ENCODE measurements at places on chromosomes 1 and 21.

- DNase-seq, result no peak
Measured at GRCh38 chr1:156510709-156511108, 10.1 kb upstream of the MEF2D start.

DNA sequence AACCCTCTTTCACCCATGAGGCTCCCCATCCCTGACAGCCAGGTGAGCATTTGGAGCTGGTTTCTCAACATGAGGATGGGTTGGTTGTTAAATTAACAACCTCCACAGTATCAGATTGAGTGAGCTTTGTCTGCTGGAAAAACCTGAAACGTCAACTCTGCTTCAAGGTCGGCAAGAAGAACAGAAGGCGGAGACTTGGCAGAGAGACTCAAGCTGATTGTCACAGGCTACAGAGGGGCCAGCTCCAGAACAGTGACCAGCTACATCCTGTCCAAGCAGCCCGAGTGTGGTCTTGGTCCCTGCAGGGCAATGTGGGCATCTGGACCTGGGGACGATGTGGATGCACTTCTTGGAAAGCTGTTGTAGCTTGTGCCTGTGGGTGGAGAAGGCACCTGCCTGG, 36.6 kb upstream of the TMEM51 start:
- DNase-seq, result no peak

- no peak for DNase-seq
Measured at GRCh38 chr1:215002471-215002870, 80.1 kb upstream of the KCNK2 start.

GRCh38 chr21:15379776-15380175, 315.0 kb upstream of the NRIP1 start:
- DNase-seq, result no peak

DNA sequence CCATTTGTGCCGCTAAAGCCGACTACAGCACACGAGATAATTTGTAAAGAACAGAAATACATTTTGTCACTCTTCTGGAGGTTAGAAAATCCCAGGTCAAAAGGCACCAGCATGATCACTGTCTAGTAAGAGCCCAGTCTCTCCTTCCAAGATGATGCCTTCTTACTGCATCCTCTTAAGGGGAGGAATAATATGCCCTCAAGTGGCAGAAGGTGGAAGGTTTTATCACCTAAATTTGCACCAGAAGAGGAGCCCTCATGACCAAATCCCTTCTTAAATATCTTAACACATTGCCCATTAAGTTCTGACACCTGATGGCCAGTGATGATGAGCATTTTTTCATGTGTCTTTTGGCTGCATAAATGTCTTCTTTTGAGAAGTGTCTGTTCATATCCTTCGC, 326.7 kb upstream of the RGS18 start:
- no peak for DNase-seq

DNA sequence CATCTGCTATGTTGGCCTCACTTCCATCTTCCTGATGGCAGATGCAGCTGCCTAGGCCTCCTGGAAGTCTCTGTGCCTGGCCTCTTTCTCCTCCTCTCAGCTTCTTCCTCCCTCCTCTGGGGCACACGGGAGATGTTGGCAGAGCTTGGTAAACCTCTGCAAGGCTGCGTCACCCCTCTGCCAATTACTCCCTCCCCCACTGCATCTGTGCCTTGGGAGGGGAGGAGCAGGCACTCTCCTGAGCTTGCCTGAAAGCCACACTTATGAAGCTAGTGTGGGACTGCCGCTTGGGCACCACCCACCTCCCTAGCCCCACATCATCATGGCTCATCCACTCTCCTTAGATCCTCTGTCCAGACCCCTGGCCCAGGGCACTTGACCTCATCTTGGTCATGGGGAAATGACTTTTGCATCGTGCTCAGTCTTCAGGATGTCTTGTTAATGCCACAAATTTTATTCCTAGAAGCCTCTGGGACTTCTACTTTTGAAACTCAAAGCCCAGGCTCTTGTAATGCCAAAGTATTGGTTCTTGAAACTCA, 7.3 kb upstream of the TMEM51 start:
- no peak for DNase-seq

DNA sequence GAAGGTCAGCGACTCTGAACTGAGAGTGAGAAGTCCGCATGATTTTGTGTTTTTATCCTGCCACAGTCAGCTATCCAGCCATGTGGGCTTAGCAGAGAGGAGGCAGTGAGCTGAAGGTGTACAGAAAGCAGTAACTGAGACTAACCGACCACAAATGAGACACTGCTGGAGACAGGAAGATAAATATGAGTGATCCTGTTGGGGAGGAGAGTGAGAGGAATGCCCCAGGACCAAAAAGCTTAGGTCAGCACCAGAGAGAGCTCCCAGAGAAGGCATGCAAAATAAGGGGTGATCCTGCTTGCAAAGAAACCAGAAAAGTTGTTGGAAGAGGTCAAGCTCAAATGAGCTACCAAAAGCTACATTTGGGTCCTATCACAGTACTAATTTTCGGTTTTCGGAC, 63.7 kb downstream of the HLCS start:
- no peak for DNase-seq

DNA sequence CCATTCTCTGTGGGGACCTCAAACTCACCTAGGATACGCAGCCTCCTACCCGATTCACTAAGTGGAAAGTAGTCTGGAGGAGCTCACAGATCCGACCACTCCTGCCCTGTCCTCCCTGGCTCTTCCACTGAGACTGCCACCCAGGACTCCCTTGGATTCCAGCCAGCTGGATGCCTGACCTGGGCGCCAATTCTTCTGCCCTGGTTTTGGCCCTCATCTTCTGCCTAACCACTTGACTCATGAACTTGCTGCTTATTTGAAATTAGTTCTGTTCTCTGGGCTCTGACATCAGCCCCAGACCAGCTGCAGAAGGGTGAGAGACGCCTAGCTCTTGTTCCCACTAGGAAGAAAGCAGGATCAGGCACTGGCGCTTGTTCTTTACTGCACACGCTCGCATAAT, 48.9 kb downstream of the SLC35D1 start:
- no peak for DNase-seq

All from hippocampal formation (tissue), 2 donors.